Inflammatory macrophage treated with lipopolysaccharide for 1 hour (primary cell): ENCODE measurements at places on chromosomes 11 and 22.

GRCh38 chr11:73393479-73394415 lies 17.5 kb downstream of the RELT start:
- peak; percentile 88 for DNase-seq

DNA sequence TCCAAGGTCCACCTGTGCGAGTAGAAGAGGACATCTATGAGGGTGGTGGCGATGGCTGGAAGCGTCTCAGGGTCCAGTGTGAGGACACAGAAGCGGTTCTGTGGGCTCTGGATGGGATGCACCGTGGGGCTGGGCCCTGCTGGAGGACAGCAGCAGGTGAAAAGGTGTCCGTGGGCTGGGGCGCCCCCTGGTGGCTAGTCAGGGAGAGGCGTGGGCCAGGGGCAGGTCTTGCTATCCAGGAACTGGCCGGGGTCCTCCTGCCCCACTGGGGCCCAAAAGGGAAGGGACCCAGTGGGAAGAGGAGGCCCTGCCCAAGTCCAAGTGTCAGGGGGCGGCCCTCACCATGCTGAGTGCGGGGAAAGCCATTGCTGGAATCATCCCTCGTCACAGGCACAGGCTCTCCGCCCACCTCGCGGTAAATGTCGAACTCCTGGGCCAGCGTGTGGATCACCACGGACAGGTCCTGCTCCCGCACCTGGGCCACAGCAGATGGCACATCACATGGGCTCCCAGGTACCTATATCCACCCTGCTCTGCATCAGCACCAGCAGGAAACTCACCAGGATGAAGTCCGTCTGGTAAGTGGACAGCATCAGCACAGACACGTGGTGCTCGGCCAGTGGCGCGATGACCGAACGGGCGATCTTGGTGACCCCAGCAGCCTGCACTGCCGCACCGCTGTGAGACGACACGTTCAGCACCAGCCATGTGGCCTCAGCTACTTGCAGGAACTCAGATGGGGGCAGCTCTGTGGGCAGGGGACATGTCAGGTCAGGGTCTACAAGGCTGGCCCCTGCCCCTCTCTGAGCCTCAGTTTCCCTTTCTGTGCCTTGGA lies 2.3 kb downstream of the CASTOR1 start:
- DNase-seq = peak; percentile 76

DNA sequence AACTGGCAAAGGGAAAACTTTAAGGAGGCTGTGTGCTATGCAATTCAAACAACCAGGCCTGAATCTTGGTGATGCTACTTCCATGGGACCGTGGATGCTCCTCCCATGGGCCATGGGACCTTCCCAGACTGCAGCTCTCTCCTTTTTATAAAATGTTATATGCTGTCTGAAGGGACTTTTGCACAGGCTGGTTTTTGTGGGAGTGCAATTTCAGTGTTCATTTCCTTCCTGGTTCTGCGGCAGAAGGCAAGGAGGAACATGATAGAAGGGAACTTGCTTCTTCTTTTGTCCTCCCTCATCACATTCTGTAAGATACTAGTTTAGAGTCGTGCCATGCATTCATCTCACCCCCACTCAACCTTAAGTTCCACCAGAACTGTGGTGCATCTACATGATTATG lies 68.9 kb downstream of the C11orf58 start:
- DNase-seq = peak; percentile 76

DNA sequence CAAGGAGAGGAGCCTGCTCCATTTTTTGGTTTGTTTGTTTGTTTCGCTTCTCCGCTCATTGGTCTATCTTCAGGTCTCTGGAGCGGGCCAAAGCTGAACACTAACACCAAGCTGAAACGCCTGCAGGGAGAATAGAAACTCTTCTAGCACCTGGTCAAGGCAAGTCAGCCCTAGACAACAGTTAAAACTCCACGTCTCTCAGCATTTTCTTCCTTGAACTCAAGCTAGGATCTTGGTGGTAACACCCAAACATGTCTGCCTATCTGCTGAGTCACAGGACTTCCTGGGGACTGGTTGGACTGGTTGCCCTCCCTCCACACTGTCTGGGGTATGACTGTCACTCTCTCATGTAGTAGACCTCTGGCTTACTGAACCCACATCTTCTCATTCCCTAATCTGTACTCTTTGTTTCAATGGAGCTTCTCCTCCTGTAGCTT lies 23.9 kb upstream of the RBFOX2 start:
- DNase-seq = no peak

- DNase-seq = peak; percentile 91
Measured at GRCh38 chr22:42808521-42808920, 48.6 kb downstream of the ARFGAP3 start.

GRCh38 chr11:71555508-71555907 lies 7.3 kb downstream of the KRTAP5-9 start:
- no peak for DNase-seq

DNA sequence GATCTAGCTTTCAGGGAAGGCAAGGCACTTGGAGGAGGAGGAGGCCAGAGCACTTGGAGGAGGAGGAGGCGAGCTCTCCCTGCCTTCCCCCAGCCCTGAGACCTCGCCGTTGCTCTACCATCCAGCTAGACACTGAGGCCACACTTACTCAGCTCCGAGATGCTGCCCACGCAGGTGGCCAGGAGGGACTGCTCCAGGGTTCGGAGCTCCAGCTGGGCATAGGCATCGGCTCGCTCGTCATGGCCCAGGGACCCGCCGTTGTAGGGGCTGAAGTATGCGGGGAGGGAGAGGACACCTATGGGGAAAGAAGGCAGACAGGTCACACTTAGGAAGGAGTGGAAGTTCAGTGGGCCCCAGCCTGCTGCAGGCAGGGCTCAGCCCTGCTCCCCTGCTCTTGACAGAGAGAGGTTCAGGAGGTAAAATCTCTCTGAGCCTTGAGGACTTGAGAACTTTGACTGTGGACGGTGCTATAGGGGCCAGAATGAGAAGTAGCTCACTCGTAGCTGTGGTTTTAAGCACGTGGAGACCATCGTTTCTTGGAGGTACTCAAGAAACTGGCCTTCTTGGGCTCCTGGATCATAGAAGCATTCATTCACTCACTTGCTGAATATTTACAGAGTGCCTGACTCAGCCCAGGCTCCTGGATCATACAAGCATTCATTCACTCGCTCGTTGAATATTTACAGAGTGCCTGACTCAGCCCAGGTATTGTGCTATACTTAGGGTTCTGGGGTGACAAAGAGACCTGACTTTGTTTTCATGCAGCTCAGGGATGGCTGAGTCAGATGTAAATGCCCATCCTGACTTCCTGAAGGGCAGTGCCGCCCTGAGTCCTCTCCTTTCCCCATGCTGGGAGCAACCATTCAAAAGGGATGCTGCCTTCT lies 99.2 kb downstream of the NAT10 start:
- DNase-seq = no peak

GRCh38 chr11:17383461-17383860 lies 5.0 kb downstream of the KCNJ11 start:
- DNase-seq = peak; percentile 87

DNA sequence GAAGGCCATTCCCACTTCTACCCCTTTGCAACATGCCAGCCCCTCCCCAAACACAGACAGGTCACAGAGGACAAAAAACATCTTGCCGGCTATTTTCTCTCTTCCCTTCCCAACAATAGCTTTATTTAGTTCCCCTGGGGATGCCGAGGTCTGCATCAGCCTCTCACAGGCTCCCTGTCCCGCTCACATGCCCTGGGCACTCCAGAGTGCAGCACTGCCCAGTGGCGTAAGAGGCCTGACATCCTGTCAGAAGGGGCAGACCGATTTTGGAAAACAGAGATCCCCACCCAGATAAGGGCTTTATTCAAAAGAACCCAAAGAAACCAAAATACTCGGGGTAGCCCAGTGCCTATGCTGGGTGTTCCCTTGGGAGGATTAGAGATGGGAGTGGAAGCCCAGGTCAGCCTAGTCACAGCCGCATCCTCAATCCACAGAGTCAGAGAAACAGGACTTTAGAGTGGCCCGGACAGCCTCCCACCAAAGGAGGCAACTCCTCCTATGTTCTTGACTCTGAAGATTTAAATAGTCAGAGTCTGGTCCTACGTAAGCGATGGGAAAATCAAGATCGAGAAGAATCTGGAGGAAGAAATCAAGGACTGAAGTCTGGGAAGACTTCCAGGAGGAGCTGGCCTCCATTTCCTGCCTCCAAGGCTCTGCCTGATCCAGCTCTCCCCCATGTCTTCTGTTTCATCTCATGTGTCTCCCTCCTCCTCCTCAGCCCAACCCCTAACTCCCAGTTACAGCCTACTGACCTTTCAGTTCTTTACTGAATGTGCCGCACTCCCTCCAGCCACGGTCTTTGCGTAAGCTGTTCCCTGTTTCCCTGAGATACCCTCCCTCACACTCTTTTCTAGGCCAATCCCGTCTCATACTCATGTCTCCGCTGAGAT lies 129.3 kb downstream of the FBXO7 start:
- no peak for DNase-seq

DNA sequence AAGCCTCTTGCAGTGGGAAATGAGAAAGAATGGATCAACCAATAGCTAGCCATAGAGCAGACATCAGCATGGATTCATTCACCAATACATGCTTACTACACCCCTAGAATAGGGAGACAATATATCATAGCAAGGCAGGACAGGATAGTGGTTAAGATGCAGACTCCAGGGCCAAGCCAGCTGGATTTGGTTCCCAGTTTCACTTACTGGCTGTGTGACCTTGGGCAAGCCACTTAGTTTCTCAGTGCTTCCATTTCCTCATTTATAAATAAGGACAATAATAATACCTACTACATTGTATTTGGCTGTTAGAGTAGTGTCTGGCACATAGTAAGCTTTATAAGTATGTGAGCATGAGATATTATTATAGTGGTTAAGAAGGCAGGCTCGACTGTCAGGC lies 7.1 kb downstream of the DCHS1 start:
- DNase-seq = peak; percentile 49

DNA sequence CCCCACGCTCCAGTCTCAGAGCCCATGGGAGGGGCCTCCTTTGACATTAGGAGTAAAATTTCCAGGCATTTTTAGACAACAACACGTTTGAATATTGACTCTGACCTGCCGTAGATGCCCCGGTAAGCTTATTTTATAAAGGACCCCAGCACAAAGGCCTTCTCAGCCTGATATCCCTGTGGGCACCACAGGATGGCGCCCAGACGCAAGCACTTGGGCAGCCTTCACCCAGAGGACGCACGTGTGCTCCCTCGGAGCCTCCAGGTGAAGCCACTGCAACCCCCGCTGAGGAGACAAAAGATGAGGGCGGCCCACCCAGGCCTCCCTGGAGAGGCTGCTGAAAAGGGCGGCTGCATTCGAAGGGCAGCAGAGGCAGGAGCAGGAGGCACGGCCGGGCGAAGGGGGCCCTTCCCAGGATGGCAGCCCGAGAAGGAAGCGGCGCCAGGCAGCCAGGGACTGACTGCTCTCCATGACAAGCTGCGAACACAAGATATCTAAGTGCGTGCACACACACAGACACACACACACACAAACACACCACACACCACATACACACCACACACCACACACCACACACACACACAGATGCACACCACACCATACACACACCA lies 15.2 kb upstream of the TH start:
- DNase-seq = no peak

DNA sequence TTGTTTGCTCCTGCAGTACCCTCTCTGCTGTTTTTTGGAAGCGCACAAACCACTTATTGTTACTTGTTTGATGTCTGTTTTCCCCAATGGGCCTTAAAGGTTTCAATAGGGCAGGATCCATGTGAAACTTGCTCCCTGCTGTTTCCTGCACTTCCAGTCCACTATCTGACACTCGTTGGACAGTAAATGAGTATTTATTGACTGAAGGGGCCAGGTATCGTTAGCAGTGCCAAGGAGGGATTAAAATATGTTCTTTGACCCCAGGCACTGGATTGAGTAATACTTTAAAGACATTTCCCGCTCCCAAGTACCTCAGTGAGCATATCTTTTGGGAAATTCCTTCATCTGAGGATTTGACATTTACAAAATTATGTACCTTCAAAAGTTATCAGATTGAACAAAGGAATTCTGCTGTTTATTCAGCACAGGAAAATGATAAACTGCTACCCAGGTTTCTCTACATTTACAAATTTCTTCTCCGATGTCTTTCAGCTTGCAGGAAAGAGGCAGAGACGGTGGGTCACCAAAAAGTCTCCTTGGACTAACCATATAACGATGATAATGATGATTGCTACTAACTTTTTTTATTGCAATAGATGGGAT lies 23.3 kb upstream of the OR9Q2 start:
- DNase-seq = no peak

DNA sequence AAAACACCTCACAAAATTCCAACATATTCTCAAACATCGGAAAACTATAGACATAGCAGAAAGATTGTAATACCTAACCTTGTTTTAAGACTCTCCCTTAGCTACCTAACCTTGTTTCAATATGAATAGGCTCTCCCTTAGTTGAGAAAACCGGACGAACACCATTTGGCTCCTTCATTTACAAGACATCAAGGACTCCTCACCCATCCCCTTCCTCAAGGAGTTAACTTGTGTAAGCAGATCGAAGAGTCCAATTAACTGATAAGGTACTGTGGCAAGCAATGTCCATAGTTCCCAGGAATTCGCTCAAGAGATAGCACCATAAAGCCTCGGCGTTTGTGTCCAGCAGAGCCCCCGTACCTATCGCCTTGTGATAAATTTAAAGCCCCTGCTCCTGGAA lies 4.6 kb upstream of the ACRV1 start:
- DNase-seq = no peak

GRCh38 chr11:2583605-2583958 lies 116.2 kb downstream of the KCNQ1OT1 start:
- DNase-seq = no peak

DNA sequence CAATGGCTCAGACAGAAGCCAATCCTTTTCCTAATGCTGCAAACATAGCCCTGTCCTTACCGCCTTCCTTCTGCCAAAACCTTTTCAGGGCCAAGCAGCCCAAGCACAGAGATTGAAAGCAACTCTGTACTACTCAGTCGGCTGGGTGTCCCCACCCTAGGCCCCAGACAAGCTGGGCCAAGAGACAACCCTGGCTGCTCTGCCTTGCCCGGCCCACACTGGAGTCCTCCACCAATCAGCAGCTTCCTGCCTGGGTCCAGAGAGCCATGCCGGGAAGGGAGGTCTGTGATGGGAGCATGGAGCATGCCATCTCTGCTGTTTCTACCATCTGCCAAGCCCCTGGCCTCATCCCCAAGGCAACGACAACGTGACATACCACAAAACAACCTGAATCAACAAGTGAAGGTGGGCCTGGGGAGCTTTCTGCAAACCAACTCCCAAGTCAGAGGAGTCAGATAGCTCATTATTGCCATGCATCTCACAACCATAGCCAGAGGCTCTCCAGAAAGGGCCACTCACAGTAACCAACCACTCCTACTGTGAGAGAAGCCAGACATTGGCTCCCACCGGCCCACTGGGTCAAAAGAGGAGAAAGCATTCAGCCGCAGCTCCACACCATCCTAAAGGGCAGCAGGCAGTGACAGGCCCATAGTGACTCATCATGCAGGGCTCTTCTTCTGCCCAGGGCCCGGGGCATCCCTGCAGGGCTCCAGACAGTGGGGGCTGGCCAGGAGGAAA lies 18.2 kb downstream of the PATZ1 start:
- DNase-seq = no peak

GRCh38 chr22:39212721-39213376 lies 31.9 kb downstream of the PDGFB start:
- no peak for DNase-seq

GRCh38 chr11:34890812-34891211 lies 25.4 kb downstream of the APIP start:
- DNase-seq = peak; percentile 39

- no peak for DNase-seq
Measured at GRCh38 chr22:36097880-36098279, 62.7 kb downstream of the APOL3 start.
